ELR (cell line): ENCODE measurements at places on chromosomes 6 and 20.

DNA sequence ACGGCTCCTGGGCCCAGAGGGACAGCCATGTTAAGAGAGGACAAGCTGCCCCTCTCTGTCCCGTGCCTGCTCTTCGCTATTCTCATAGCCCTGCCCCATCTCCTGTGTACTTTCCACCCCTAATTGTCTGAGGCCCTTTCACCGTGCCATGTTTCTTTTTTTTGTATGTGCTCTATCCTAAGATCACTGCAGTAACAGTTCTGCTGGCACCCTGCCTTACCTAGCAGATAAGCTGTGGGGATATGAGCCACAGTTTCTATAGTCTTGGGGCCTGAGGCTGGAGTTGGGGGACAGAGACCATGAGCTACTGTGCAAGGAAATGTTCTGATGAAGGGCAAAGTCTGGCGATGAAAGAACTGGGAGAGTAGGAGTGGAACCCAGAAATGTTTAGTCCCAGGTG, 269.5 kb upstream of the CITED2 start:
- no peak for DNase-seq

DNA sequence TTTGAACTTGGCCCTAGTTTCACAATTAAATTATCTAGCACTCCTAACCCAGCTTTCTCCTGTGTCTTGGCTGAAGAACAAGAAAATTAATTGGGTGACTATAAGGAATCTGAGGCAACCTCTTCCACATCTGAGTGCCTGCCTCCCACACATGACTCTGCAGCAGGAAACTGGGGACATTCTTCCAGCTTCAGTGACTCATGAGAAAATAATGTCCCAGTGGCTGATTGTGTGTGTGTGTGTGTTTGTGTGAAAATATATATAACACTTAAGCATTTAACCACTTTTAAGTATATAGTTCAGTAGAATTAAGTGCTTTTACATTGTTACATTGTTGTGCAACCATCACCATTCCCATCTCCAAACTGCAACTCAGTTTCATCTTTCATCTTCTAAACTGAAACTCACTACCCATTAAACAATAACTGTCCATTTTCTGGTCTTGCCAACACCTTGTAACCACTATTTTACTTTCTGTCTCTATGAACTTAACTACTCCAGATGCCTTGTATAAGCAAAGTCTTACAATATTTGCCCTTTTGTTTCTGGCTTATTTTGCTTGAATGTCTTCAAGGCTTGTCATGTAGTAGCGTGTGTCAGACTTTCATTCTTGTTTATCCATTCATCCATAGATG, 8.7 kb downstream of the TRIM38 start:
- DNase-seq: peak; percentile 89

GRCh38 chr6:6952484-6952883, 155.3 kb upstream of the RREB1 start:
- no peak for DNase-seq

DNA sequence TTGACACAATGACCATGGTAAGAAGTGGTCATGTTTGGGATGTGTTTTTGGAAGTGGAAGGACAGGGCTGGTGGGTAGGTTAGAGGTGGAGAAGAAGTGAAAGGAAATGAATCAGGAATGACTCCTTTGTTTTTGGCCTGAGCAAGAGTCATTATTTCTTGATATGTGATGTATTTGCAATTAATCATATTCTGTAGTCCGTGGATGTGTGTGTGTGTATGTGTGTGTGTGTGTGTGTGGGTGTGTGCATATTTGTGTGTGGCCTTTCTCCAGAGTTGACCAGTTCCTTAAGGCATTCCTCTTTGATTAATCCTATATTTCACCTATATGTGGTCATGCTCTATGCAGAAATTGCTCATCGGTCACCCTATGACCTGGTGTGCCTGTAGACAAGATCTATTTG, 130.7 kb downstream of the UTRN start:
- DNase-seq: peak; percentile 95

DNA sequence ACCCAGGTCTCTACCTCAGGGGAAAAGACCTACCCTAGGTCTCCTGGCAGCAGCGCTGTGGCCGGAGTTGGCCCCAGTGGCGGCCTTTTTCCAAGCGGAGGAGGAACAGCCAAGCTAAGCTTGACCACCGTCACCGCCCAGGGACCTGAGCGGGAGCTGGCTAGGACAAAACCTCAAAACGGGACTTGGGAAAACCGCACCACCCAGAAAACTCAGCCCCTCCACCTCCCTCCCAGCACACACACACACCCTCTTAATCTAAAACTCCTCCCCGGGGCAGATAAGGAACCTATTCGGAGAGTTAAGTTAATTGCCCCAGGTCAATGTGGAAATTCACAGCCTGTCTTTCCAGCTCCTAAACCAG, 2.7 kb upstream of the TRERF1 start:
- no peak for DNase-seq

GRCh38 chr6:137678451-137678850, 184.3 kb upstream of the OLIG3 start:
- DNase-seq: no peak

DNA sequence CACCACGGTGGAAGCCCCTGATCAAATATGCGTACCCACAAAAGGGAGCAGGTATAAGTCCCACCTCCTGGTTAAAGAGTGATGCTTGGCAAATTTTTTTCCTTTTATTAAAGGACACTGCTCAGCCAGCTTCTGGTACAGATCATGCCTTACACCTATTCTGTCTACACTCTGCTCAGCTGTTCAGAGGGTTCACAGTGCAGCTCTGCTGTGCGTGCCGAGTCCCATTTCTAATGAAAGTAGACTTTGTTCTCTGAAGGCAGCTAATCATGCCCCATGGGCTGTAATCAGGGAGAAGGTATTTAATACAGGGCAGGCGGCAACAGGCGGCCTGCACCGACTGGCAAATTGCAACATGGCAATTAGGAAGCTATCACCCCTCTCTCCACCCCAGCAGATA, 16.3 kb downstream of the LRRC73 start:
- no peak for DNase-seq

DNA sequence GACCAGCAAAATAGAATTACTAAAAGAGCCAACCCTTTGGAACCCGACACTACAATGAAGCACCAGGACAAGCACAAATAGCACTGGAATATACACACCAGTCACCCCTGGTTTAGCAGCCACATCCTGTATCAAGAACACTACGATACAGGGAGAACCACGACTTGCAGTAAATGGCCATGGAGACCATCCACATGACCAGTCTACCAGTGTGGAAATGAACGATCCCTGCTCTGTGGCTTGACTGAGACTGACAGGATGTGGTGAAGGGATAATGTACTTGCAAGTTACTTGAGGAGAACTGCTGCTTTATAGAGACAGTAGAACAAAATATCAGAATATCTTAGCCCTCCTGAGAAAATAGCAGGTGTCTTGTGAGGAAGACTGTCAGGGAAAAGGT, 169.6 kb downstream of the COL9A1 start:
- DNase-seq: no peak

- no peak for DNase-seq
Observed at GRCh38 chr20:24049081-24049480, 60.5 kb upstream of the GGTLC1 start.

DNA sequence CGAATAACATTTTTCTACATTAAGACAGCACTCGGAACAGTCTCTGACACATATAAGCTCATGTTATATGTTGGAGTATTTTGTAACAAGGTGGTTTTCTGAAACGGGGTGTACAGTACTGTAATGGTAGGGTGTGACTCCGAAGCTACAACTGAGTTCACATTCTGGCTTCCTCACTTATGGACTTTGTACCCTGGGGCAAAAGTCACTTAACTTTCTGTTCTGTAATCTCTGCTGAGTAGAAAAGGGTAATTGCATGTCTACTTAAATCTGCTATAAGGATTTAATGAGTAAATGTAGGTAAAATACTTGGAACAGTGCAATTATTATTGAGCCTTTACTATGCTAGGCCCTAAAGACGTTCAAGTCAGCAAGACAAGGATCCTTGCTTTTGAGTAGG, 4.7 kb upstream of the LTV1 start:
- DNase-seq: no peak

DNA sequence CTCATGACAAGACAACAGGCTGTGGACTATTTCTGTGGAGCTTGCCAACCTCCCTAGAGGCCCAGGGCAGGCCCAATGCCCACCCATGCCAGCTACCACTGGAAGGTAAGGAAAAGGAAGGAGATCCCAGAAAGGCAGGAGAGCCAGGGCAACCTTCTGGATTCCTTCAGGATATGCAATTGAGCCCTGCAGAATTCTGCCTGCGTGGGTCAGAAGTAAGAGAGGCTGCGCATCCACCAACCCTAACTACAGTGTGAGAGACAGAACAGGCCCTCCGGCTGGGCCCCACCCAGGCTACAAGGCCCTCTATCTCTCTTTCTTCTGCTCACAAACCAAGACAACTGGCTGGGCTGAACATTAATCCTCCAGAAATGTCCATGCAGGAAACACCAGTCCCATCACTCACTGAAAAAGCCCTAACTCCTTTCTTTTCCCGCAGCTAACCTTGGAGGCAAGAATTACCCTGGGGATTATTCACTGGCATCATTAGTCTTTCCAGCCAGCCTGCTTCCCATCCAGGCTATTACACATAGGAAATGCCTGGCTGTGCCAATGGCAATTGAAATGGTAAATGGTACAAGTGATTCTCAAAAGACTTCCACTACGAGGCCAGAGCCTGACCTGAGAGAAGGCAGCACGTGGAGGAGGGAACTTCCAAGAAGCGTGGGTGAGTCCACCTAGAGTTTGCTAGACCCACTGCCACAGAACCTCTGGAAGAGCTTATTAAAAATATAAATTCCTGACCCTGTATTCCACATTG, 15.2 kb downstream of the MAP1LC3A start:
- DNase-seq: peak; percentile 20

DNA sequence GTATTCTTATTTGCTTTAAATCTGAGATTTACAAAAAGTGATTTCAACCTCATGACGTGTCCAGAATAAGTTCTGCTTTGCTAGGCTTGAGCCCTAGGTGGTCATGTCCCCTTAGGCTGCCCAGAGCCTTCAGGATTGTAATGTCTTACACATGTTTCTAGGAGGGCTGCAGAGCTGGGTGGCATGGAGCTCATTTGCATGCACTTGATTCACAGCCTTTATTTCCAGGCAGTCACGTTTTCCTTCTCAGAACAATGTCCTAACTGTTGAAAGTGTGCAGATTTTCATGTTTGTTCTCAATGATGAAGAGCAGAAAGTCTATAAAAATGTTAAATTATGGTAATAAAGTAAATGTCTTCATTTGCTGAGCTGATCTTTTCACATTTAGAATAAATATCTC, 448.6 kb upstream of the SOX4 start:
- DNase-seq: no peak

DNA sequence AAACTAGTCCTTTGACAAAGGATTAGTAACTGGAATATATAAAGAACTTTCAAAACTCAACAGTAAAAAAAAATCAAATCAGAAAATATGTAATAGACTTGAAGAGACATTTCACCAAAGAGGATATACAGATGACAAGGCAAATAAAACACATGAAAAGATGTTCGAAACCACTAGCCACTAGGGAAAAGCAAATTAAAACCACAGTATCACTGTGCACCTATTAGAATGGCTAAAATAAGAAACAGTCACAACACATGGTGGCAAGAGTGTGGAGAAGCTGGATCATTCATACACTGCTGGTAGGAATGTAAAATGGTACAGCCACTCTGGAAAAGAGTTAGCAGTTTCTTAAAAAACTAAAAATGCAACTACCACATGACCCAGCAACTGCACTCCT, 14.9 kb downstream of the ZBTB2 start:
- no peak for DNase-seq

GRCh38 chr6:32050562-32050961, 12.3 kb downstream of the CYP21A2 start:
- no peak for DNase-seq

GRCh38 chr6:92479831-92480230, 939.5 kb downstream of the EPHA7 start:
- no peak for DNase-seq

- peak; percentile 67 for DNase-seq
Observed at GRCh38 chr20:36491901-36492617, 49.3 kb upstream of the MYL9 start.

GRCh38 chr20:38825901-38826625, 20.6 kb downstream of the PPP1R16B start:
- DNase-seq: peak; percentile 36

DNA sequence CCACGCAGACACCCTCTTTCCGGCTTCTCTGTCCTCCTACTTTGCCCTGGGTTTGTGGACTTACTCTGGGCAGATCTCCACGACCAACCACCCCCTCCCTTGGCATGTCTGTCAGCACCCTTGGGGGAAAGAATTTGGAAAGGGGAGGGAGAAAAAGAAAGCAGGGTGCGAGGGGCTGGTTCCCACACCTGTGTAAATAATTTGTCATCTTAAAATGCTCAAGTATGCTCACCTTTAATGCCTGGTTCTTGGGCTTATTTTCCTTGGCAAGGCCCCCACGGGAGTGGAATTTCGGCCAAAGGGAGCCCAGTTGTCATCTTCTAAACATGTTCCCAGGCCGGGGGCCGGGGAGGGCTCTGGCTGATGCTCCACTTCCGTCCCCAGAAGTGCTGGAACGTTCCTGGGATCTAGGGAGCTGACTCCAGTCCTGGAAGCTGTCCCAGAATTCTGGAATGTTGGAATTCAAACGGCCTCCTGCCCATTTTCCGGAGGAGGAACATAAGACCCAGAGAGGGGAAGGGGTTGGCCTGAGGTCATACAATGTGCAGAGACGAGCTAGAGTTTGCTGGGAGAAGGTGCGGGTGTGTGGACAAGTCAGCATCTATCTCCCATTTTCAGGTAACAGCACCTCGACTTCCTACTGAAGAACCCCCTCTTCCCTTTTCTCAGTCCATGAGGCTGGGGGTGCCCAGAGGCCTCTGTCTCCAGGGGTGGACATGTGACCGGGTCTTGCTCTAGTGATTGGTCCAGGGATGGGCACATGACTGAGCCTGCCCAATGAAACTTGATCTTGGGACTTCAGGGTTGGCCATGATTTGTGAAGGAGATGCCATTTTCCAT, 122.3 kb downstream of the CEBPB start:
- peak; percentile 67 for DNase-seq

DNA sequence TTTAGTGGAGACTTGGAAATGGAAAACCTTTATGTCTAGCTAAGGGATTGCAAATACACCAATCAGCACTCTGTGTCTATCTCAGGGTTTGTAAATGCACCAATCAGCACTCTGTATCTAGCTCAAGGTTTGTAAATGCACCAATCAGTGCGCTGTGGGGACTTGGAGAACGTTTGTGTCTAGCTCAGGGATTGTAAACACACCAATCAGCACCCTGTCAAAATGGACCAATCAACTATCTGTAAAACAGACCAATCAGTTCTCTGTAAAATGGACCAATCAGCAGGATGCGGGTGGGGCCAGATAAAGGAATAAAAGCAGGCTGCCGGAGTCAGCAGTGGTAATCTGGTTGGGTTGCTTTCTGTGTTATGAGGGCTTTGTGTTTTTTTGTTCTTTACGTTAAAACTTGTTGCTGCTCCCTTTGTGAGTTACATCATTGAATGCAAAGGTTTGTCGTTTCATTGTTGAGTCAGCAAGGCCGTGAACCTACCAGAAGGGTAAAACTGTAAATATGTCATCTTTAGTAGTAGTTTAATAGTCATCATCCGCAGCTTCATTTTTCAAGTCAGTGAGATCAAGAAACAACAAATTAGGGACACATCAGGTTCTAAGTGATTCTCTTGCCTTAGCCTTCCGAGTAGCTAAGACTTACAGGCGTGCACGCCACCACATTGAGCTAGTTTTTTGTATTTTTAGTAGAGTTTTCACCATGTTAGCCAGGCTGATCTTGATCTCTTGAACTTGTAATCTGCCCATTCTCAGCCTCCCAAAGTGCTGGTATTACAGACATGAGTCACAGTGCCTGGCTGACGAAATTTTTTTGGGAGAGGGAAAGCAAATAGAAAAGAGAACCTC, 22.7 kb upstream of the NUP153 start:
- peak; percentile 16 for DNase-seq
